ENCODE measurements at places on chromosomes 6 and 20.

DNA sequence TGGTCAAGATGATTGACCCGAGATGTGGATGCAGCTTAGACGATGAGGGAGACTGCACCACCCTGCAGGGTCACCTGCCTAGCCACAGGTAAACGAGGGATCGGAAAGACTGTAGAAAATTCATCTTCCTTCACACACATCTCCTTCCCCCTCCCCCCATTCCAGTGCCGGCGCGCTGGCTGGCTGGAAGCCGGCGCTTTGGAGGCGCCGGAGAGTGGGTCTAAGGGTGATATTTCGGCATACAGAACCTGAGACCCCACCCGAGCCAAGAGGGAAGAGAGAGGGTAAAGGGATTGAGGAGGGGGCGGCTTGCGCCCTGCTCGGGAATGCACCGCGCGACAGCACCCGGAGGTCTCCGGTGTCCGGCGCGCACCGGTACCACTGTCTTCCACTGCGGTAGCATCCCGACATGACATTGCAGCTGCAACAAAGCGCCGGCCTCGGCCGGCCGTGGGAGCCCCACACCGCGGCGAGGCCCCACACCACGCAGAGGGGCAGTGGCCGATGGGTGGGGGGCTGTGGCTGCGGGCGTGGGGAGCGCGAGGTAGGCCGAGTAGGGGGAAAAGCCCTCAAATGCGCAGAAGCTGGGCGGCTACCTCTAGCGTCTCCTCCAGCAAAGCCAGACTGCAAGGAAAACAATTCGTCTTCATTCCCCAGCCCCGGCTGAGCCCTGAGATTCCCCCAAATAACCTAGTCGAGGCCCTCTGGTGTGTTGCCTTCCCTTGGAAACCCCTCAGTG, 984 bp downstream of the TNFRSF21 start:
- no peak for DNase-seq

DNA sequence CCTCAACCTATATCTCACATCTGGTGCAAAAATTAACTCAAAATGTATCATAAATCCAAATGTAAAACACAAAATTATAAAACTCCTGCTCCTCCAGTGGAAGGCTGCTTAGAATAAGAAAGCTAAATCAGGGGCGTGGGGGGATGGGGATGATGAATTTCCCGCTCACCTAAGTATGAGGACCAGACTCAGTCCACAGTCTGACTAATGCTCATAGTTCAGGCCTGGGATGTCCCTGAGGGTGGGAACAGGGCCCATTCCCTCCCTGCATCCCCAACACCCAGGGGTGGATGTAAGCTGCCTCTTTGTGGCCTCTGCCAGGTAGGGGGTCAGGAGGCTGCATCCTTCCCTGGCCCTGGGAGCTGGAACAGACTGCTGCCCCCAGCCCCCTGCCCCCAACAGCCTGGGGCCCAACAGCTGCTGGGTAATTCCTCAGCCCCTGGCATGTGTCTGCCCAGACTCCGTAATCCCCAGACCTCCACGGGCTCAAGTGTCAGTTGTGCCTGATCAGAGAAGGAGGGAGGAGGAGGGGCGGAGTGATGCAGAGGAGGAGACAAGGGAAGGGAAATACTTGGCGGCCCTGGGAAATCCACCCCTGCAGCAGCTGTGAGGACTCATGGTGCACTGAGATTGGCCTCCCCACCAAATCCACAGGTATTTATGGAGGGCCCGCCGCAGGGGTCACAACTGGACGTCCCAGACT, 224.5 kb downstream of the PREX1 start:
- no peak for DNase-seq

DNA sequence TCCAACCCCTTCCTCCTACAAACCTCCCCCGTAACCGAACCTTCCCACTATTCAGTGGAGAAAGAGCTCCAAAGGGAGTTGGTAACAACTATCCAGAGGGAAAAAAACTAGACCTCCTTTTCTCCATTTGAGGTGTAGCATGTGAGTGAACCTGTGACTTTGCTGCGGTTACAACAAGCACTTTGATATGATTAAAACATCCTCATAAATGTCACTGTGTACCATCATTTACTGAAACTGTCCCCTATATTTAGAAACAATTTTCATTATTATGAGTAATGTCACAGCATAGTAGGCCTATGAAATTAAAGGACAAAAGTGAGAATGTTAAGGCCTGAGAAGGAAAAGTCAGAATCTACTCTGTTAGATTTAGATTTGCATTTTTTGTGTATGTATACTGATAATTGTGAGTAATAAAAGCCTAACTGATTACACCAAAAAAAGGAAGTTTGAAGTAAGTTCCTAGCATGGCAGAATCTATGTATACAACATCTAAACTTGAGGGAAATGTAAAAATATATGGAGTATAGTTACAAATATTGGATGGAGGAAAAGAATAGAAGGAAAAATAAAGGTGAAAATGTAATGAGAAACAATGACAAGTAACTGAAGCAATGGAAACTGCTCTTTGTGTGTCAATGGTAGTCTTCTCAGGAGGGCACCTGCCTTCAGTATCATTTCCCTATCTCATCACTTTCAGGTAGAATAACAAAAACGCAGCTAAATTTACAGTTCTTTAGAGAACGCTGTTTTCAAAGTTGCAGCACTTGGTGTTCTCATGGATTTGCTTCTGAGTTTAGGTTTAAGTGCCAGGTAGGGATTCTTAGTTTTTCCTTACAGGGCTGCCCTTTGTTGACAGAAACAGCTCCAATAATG, 145.9 kb downstream of the IMPG1 start:
- no peak for DNase-seq

DNA sequence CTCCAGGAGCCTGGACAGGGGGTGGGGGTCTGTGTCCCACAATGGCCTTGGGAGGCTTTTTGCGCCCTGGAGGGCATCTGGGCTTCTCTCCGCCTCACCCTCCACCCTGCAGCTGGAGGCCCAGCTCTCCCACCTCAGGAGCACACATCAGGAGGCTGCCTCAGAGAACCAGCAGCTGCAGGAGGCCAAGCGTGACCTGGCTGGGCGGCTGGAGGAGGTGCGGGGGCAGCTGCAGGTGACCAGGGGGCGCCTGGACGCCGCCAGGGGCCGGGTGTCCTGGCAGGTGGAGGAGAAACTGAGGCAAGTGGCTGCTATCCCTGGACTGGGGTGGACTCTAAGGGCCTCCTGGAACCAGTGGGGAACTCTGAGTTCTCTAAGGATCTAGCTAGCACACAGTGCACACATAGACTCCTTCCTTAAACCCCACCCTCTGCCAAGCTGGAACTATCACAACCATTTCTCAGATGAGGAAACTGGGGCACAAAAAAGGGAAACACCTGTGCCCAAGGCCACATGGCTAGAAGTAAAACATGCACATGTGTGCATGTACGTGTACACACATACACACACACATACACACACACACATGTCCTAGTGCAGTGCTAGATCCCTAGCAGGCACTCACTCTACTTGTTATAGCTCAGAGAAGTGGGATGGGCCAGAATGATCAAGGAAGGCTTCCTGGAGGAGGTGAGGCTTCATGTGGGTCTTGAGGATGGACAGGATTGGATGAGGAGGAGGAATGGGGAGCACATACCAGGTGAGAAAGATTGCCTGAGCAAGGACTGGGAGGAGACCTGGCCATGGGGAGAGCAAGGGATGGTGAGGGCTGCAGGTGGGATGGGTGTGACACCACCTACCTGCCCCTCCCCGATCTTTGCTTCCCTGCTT, 22.9 kb downstream of the RAB44 start:
- DNase-seq: no peak

- DNase-seq: no peak
Observed at GRCh38 chr6:114714836-114715507, 372.1 kb upstream of the HS3ST5 start.

- no peak for DNase-seq
Observed at GRCh38 chr20:47489448-47489872, 12.2 kb upstream of the NCOA3 start.
